Stimulated activated naive B cell treated with anti-CD40 and anti-IgM and Interleukin-4, amounts not matched to agents 10 μg/mL and 1 μg/mL and 100 μg/mL, for 72 hours (primary cell): ENCODE measurements at places on chromosomes 1 and 21.

GRCh38 chr1:101174722-101175121 lies 62.1 kb upstream of the S1PR1 start:
- DNase-seq, result no peak
- H3K27ac ChIP-seq, result no peak overlapping the region
- H3K27me3 ChIP-seq, result no peaks in the 10 kb centered on the region
- H3K36me3 ChIP-seq, result no peaks in the 10 kb centered on the region
- peaks cover 23% of the 10 kb centered on the region for H3K4me1 ChIP-seq

GRCh38 chr1:96236156-96236739 lies 485.3 kb upstream of the PTBP2 start:
- H3K27me3 ChIP-seq, result no peaks in the 10 kb centered on the region
- no peaks in the 10 kb centered on the region for H3K4me1 ChIP-seq
- no peak for DNase-seq
- no peak overlapping the region for H3K27ac ChIP-seq

DNA sequence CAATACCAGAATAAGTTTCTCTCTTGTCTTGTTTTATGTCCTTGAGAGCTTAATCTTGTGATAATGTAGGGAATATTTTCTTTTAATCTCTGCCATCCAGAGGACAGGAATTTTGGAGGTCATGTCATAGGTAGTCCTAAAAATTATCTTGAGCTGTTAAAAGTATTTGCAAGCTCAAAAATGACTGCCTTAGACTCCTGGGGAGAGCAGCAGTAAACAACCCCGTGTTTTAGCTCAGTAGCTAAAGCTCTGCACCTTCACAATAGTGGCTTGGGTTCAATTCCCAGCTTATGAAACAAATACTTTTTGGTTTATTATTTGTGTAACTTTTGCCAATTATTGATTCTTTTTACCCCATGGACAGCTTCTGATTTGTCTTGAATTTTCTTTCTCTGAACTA lies 99.4 kb upstream of the OLFM3 start:
- no peak for DNase-seq
- H3K27me3 ChIP-seq, result no peaks in the 10 kb centered on the region
- H3K4me1 ChIP-seq, result no peaks in the 10 kb centered on the region
- H3K4me3 ChIP-seq, result no peak overlapping the region

DNA sequence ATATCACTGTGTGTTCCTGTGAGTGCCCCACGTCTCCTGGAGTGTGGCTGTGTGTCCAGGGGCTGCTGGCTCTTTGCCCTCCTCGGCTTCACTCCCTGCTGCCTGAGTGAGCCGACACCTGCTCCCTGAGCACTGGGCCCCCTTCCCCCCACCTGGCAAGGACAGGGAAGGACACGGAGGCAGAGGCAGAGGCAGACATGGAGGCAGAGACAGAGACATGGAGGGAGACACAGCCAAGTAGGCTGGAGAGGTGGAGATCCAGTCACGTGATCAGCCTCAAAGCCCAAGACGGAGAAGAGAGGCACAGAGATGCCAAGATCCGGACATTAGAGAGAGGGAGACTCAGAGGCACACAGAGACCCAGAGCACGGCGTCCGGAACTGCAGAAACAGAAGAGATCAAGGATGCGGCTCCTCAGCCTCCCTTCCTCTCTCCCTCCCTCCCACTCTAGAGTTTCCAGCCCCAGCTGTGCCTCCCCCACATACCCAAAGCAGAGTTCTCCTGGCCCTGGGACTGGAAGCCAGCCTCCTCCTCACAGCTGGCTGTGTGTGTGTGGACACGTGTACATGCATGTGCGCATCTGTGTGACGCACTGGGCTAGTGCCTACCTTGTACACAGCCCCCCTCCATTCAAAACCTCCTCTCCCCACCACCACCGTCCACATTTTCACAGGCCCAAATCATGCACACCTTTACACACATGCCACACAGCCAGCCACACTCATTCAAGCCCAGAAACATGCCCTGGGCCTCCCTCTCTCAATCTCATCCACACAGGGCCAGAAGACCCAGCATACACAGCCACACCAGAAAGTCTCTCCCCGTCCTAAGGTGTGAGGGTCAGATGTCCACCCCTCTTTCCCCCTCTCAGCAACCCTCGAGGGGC lies 39.1 kb upstream of the WASF2 start:
- no peaks in the 10 kb centered on the region for H3K27me3 ChIP-seq
- peaks cover 51% of the 10 kb centered on the region for H3K4me1 ChIP-seq
- peak overlapping the region; percentile 27 for H3K4me3 ChIP-seq
- DNase-seq, result no peak
- peaks cover 15% of the 10 kb centered on the region for H3K36me3 ChIP-seq

DNA sequence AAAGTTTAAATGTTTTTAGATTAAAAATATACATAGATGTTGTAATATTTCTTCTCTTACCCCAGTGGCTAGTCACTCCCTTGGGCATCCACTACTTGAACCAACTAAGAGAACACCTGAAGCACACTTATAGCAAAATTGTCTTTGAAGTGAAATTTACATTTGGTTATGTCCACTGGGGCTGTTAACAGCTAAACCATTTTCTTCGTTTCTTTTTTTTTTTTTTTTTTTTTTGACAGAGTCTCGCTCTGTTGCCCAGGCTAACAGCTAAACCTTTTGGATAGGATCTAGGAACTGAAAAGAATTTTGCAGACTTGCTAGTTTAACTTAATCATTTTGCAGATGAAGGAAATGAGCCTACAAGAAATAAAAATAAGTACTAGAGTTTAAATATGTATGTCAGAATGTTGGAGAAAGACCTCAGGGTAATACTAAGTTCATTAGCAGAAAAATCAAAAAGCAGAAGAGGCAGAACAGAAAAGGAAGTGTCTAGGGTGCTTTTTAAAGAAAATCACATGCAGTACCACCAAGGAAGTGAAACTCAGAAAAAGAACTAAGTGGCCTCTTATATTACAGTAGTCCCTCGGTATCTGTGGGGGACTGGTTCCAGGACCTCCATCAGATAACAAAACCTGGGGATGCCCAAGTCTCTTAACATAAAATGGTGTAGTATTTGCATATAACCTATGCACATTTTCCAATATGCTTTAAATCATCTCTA lies 11.8 kb downstream of the DRAM2 start:
- peak; percentile 35 for DNase-seq
- peaks cover 35% of the 10 kb centered on the region for H3K4me1 ChIP-seq
- H3K27me3 ChIP-seq, result no peaks in the 10 kb centered on the region
- H3K27ac ChIP-seq, result peak overlapping the region; percentile 95

DNA sequence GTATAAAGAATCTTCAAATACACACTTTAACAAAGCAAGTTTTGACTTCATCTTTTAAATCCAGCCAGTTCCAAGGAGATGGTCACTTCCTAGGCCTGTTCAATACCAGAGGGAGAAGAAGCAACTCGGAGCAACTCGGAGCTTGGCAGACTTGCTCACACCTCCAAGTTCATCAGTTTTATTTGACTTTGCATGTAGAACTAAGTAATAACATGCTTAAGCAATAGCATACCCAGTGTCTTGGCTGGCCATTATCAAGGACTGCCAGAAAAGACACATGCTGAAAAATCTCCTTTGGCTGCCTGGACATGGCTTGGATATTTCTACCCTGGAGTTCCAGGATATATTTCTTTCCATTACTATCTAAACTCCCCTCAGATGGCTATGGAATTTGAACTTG lies 52.6 kb downstream of the GNG12 start:
- DNase-seq, result no peak
- H3K4me1 ChIP-seq, result no peaks in the 10 kb centered on the region
- H3K27ac ChIP-seq, result no peak overlapping the region

- no peak overlapping the region for H3K27ac ChIP-seq
- H3K4me1 ChIP-seq, result no peaks in the 10 kb centered on the region
- no peaks in the 10 kb centered on the region for H3K36me3 ChIP-seq
- no peaks in the 10 kb centered on the region for H3K27me3 ChIP-seq
- no peak overlapping the region for H3K4me3 ChIP-seq
Observed at GRCh38 chr21:31460980-31461379, 116.9 kb upstream of the TIAM1 start.

GRCh38 chr1:156399355-156400125 lies 30.5 kb downstream of the RHBG start:
- peaks cover 14% of the 10 kb centered on the region for H3K4me1 ChIP-seq
- peaks cover 7% of the 10 kb centered on the region for H3K36me3 ChIP-seq
- H3K27ac ChIP-seq, result peak overlapping the region; percentile 72
- H3K4me3 ChIP-seq, result peak overlapping the region; percentile 3

GRCh38 chr1:238060061-238060460 lies 169.3 kb upstream of the ZP4 start:
- no peak overlapping the region for H3K4me3 ChIP-seq
- no peaks in the 10 kb centered on the region for H3K36me3 ChIP-seq
- DNase-seq, result no peak
- no peak overlapping the region for H3K27ac ChIP-seq
- H3K4me1 ChIP-seq, result no peaks in the 10 kb centered on the region

DNA sequence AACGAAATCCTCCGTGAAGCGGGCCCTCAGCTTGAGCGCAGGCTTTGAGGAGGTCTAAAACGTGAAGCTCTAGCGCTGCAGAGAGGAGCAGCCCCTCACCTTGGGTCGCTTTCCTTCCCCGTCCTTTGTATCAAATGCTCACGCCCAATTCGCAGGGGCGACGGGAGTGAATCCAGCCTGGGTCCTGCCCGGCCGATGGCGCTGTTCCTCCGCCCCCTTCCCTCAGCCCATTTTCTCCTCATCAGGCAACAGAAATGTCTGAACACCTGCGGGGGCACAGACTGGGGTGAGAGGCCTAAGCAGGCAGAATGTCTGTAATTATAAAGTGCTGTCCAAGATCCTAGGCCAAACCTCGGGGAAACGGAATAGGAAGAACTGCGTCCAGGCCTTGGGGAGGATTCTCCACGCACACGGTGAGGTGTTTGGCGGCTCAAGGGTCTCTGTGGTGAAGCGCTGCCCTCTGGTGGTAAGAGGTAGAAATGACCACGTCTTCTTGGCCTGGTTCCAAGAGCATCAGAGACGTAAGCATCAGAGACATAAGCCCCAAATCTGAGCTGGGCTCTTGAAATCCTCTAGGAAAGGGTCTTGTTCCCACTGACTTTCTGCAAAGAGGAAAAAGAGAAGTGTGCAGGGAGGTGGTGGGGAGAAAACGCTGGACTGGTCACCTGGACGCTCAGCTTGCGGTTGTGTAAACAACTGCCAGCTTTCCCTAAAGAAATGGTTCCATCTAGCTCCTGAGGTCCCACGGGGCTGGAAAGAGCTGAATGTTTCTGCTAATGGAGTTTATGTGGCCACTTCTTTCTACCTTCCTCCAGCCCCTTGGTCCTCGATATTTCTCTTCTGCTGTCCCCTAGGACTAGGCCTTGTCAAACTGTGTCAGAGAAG lies 92.1 kb upstream of the CD53 start:
- H3K4me3 ChIP-seq, result peak overlapping the region; percentile 50
- H3K4me1 ChIP-seq, result peaks cover 24% of the 10 kb centered on the region
- peak; percentile 67 for DNase-seq
